ENCODE measurements at places on chromosomes 3 and 15.

- DNase-seq, result no peak
These were observed 61.6 kb upstream of the CTDSPL start for GRCh38 chr3:37800022-37800551.

- DNase-seq, result no peak
These were observed 108.7 kb downstream of the MYO9A start for GRCh38 chr15:72009222-72009621.

GRCh38 chr15:38863381-38863780 is 298.8 kb upstream of the RASGRP1 start:
- no peak for DNase-seq

DNA sequence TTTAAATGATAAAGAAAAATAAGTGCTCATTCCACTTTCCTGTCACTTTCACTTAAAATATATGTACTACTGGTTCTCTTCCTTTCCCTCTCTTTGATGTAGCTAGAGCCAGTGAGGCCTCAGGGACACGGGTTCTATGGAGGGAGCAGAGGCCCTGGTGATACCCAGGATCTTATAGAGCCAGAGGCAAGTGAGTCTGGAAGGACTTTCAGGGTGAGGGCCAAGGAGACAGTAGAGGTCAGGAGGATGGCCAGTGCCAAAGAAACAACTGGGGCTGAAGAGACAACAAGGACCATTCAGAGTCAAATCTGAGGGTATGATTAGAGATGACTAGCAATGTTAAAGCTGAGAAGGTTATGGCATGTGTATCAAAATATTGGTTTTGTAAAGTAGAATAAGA is 124.1 kb upstream of the GOLGA6L6 start:
- DNase-seq, result no peak
